ENCODE measurements at places on chromosomes 6 and 20.

- DNase-seq: no peak
Measured at GRCh38 chr6:43838276-43839036, 68.4 kb downstream of the VEGFA start.

DNA sequence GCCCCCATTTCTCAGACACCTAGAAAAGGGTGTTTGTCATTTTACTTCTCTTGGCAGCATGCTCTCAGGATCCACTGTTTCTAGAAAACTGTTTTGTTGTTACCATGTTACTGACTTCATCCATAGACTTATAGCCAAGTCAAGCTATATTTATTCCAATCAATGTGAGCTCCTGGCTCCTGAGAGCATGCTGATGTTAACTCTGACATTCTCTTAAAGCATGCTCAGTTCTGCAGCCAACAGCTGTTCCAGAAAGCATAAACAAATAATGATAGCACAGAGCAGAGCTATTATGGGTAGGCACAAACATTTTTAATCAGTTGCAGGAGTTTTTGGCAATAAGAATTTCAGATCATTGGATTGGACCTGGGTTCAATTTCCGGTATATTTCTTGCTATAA lies 92.4 kb upstream of the CEP85L start:
- no peak for DNase-seq

- no peak for DNase-seq
Measured at GRCh38 chr20:4151991-4152695, 136.8 kb upstream of the RNF24 start.

DNA sequence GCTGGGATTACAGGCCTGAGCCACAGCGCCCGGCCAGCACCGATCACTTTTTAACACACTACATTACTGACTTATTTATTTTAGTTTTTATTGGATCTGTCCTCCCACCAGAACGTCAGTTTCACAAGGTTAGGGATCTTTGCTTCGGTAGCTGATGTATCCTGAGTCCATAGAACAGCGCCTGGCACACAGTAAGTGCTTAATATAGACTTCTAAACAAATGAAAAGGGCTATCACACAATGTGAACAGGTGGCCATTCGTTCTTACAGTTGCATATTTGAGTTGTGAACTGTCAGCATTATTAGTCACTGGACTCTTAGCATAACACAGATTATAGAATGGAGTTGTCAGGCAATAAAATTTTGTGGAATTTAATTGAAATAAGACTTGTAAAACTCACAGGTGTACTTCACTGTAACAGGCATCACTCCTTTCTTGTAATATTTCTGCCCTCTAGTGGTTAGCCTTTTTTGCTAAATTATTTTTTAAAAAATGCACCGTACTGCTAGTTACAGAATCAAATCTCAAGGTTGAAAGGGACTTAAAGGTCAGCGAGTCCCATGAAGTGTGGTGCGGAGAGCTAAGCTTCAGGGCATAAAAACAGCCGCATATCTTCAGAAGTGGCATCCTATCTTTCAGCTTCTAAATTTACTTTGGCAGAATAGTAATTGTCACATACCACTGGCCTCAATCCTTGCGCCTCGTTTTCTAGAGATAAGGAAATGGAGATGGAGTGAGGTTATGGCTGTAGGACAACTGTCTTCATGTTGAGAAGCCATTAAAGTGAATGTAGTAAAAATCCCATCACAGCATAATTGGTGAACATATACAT lies 3.4 kb upstream of the TBC1D7 start:
- no peak for DNase-seq

- DNase-seq: no peak
Measured at GRCh38 chr6:147281895-147282565, 77.8 kb downstream of the STXBP5 start.

All from T-cell (primary cell).